G401 (cell line): ENCODE measurements at places on chromosomes 5 and 9.

DNA sequence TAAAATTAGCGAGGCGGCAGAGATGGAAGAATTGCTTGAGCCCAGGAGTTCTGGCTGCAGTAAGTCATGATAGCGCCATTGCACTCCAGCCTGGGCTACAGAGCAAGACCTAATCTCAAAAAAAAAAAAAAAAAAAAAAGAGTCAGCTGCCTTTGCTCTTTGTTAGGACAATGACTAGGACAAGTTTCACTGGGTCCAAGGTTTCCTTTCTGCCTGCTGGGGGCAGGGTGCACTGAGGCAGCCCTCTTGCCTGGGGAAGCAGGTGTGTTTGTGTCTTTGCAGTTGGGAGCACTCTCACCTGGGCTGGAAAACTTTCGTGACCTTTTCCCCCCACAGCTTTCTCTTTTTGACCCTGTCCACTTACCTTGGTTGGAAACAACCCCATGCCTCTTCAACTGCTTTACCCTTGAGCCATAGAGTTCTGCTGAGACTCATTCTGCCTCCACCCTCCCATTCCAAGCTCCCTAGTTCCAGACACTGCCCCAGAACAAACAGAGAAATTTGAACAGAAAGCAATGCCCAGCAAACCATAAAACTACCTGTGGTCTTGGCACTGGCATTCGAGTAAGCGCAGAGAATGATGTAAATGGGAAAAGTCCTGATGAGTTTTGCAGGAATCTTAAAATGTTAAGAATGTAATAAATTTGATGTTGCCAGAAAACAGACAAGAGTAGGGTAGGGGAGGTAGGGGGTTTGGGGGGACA, 17.0 kb upstream of the MYO10 start:
- no peak for DNase-seq

DNA sequence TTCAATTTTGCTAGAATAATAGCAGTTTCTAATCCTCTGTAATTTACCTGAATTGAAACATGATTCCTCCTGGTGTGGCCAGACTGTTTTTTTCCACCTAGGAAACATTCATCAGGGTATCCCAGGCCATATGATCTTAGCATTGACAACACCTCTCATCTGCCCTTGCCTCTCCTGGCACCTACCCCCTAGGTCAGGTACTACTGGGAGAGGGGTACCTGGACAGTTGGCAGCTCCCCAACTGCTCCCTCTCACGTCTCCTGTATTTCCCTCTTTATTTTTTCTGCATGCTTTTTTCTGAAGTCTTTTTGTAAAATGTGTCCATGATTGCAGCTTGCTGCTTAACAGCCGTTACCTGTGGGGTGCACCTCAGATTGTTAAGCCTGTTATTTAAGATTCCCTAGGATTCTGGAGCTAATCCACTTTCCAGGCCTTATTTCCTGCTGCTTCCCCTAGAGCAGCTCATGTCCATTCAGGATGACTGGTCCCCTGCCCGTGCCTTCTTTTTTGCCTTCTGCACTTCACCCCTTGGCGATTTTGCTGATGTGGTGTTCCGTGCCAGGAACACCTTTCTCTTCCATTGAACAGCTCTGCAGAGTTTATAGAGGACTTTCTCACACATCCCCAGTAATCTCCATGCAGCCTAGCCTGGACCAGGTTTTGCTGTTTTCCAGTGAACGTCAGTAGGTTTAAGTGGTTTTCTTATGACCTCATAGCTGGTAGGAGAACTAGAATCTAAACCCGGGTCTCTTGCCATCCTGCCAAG, 33.6 kb downstream of the SNX30 start:
- peak; percentile 89 for DNase-seq

GRCh38 chr5:73709536-73710129, 83.6 kb downstream of the ARHGEF28 start:
- no peak for DNase-seq

- DNase-seq = no peak
Measured at GRCh38 chr5:54603372-54603771, 85.8 kb downstream of the SNX18 start.

- DNase-seq = peak; percentile 43
Measured at GRCh38 chr9:89418474-89418845, 79.5 kb downstream of the SEMA4D start.

DNA sequence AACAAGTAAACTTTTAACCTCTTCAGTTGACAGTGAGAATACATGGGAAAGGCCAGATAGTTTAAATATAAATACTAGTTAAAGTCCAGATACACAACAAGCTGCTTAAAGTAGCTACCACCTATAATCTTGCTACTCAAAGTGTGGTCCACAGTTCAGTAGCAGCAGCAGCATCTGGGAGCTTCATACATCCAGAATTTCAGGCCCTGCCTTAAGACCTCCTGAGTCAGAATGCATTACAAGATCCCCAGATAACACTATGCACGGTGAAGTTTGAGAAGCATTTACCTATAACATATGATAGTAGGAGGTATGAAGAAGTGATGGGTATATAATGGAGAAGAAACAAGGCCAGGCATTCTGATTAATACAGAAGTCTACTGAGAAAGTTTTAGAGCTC, 244.5 kb downstream of the EFNA5 start:
- no peak for DNase-seq

DNA sequence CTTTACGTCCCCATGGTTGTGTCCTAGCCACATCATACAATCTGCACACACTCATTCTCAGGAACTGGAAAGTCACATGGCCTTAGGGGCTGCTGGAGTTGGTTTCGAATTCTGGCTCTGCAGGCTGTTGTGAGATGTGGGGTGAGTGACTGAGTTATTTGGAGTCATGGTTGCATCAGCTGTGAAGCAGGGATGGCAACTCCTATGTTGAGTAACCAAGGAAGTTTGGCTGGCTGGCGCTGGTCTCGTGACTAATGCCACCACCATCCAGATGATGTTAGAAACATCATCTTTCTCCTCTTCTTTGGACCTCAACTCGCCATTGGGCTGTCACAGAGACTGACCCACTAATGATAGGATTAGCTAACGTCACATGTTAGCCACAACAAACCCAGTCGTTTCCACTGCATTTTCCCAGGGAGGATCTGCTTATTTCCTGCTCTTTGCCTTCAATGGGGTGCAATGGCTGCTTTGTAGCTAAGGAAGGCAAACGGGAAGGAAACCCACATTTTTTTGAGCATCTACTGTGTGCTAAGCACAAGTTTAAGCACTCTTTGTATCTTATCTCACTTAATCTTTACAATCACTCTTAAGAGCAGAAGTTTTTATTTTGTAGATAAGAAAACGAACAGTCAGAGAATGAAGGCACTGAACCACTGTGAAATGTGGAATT, 78.1 kb upstream of the UBTD2 start:
- DNase-seq = no peak

GRCh38 chr9:37302277-37302676, 120.2 kb upstream of the GRHPR start:
- peak; percentile 72 for DNase-seq

DNA sequence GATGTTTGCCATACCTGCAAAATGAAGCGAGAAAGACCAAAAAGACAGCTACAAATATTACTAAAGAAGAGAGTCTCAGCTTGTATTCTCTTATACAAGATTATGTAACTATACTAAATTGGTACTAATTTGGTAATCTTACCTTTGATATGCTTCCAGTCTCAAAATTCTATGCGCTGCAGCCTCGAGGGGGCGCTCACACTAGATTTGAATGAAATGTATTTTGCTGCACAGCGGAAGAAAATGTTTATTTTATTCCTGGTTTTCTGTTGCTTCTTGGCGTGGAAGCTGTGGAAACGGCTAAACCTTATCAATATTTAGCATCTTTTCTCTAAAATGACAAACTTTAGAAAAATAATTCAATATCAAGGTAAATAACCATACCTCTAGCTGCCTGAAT, 267.0 kb upstream of the NUDT12 start:
- DNase-seq = no peak

- DNase-seq = no peak
Measured at GRCh38 chr5:107153283-107153682, 517.5 kb downstream of the EFNA5 start.

DNA sequence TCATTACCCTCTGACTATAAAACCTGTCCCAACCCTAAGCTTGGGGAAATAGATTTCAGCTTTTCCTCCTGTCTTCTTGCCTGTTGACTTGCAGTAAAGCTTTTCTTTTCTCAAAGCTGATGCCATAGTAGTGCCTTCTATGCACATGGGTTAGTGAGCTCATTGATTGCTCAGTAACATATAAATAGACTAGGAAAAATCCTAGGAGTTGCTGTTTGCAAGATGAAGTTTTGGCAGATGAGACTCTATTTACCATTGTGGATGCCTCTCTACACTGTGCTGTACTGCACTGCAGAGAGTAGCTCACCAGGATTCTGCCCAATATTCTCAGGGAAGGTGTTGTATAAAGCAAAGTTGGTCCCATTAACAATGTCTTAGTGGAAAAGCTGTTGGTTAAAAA, 262.7 kb upstream of the CD180 start:
- DNase-seq = no peak

DNA sequence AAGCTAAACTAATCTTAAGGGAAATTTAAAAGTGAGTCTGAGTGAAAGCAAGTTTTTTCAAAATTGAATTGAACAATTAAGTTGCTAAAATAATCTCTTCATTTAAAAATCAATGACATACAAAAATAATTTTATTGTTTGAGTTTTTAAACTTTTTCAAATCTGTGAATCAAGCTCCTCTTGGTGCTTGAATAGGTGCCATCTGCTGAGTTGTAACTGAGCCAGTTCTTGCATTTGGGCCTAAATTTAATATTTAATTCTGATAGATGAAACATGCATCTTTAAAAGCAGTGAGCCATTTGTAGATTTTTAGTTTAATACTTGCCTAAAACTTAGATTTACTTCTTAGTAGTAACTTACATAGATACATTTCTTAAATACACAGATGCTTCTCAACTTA, 31.8 kb downstream of the SPATA31D1 start:
- DNase-seq = peak; percentile 70

- DNase-seq = peak; percentile 53
Measured at GRCh38 chr9:131046581-131047202, 37.7 kb downstream of the LAMC3 start.

DNA sequence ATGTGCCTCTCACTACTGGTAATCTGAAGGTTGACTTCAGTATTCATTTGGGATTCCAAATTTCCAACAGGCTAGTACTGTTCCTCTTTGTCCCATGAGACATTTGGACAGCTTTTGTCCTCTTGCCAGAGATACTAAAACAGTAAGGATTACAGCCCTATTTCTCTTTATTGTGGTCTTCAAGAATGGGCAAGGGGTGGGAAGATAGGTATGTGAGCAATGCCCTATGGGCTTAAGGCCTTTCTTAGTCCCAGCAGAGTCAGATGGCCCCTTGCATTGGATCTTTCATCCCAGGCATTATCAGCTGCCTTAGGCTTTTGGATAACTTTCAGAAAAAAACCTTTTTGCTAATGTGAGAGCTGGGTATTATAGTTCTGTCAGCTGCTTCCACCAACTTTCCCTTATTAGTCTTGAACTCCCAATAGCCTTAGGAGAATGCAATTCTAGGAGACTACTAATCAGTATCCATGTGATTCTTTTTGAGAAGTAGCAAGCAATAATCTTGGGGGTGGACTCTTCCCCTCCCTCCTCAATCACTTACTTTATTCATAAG, 361.1 kb upstream of the NUDT12 start:
- DNase-seq = peak; percentile 56

GRCh38 chr5:84791138-84791537, 406.5 kb upstream of the EDIL3 start:
- DNase-seq = no peak
